ENCODE measurements at places on chromosomes 5 and 9. TPM values are rescaled to one million over a fixed set of nuclear protein-coding genes. Genes with fewer than 3 reads are reported as not detected.

Gene OR1L6
- not detected for total RNA-seq

Gene SPATA6L
- 3.1 TPM for total RNA-seq

Gene CHSY3
- 1.3 TPM for total RNA-seq

Gene DUSP1
- 128 TPM for total RNA-seq

Gene ABLIM3
- total RNA-seq: 40.5 TPM

Gene DMXL1
- total RNA-seq: 31.9 TPM

Gene TAF7
- 51.5 TPM for total RNA-seq

Gene PPP3R2
- total RNA-seq: not detected

Gene TAF1L
- not detected for total RNA-seq

Gene PCDHGB3
- total RNA-seq: 6.5 TPM

Gene BRINP1
- total RNA-seq: not detected

Gene CCNB1
- 64.3 TPM for total RNA-seq

Gene UHRF2
- total RNA-seq: 99.3 TPM

Gene RANBP3L
- total RNA-seq: not detected

Gene FAM151B
- total RNA-seq: 1.6 TPM

Gene TMEM245
- 83.0 TPM for total RNA-seq

Gene OR1Q1
- not detected for total RNA-seq

Gene MCIDAS
- total RNA-seq: not detected

Gene TMEM232
- total RNA-seq: 0.67 TPM

Gene DROSHA
- 31.8 TPM for total RNA-seq

Gene MSX2
- total RNA-seq: not detected

Gene PHF24
- not detected for total RNA-seq

Gene STING1
- total RNA-seq: 67.3 TPM

Gene IRX4
- total RNA-seq: not detected

Gene THBS4
- total RNA-seq: not detected

Gene DBH
- total RNA-seq: not detected

Gene ADAMTS6
- total RNA-seq: 78.4 TPM

Gene ENTREP1
- 6.1 TPM for total RNA-seq

Gene ZNF474
- 0.19 TPM for total RNA-seq

Gene INSL6
- not detected for total RNA-seq

Data from vein endothelial cell (primary cell).